ENCODE measurements at places on chromosomes 7 and 10.

DNA sequence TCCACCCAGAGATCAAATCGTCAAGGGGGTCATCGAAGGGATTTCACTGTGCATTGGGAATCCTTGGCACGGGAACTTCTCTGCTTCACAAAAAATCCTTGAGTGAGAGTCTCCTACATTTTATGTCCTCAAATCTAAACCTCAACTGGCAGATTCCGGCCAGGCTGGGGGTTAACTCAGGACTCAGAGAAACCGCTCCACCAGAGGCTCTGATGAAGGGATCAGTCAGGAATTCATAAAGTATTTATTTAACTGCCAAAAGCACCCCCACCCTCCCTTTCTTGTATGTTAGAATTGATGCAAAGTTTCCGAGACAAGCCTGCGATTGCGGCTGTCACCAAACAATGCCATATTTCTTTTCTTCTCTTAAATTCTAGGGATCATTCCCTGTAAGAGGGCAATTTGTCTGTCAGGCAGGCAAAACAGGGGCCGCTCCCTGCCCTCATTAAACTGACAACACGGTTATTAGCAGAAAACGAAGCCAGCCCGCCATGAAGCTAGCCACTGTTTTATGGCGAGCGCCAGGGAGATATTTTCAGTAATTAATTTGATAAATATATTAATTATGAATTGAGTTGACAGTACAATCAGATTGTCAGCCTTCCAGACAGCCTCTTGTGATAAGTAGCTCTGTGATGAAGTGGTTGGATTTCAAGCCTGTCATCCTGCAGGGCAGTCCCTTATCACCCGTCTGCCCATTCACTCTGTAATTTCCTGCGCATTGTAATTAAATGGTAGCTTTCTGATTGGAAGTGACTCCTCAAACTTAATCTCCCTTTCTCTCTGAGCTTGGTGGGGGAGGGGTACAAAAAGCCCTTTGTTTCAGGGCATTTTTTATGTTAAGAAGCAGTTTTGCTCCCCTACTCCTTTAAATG, 153.0 kb upstream of the GPR26 start:
- no peak for DNase-seq

DNA sequence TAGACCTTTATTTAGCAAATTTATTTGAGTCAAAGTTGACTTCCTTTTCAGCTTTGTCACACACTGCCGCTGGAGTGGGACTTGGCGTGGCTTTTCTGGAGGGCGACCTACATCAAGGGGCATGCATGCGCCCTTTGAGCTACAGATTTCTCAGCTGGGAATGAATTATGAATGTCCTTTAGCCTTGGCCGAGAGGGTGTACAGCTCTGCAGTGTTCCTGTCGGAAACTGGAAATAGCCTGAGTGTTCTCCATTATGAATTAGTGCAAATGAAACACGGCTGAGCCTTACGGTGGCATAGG, 79.7 kb downstream of the GLRX3 start:
- no peak for DNase-seq

GRCh38 chr7:41685684-41686083, 17.2 kb downstream of the INHBA start:
- DNase-seq, result no peak

DNA sequence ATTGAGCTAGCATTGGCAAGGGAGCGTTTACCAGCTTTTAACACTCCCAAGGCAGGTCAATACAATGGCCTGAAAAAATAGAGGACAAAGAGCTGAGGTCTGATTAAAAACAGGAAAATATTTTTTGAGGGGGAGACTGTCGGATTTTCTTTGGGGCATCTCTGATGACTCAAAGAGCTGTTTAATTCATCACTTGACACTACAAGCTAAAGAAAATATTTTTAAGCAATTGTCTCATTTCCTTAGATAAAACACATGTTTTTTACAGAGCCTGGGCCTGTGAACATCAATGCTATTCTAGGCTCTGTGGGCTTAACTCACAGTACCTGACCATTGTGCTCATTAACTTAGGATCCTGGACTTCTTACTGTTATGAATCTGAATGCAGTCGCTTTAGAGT, 100.8 kb downstream of the NRP1 start:
- DNase-seq, result no peak

DNA sequence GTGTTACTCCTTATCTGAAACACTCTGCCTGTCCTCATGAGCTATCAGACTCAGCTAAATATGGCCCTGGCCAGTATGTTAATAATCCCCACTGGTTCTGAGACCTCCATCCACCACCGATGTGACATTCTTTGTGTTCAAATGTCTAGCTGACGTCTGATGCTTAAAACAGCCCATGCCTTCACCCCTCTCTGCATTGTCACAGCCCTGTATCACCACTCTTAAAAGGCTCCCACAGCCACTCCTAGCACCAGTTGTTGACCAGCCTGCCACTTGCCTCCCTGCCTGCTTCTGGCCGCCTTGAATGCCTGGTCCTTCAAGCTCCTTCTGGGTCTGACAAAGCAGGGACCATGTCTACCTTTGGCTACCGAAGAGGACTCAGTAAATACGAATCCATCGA, at the start of gene LMOD2:
Gene LMOD2, plus strand, starts transcription at position 253 of the 400 bp plus-strand sequence. Its CDS starts 98 bp downstream, at position 351.
- DNase-seq, result no peak

GRCh38 chr7:146094356-146094755, 22.2 kb upstream of the CNTNAP2 start:
- DNase-seq, result no peak

GRCh38 chr7:145839814-145840213, 276.8 kb upstream of the CNTNAP2 start:
- no peak for DNase-seq

GRCh38 chr7:8354503-8354902, 78.9 kb upstream of the NXPH1 start:
- DNase-seq, result no peak

GRCh38 chr10:109992485-109992884, 15.3 kb upstream of the ADD3 start:
- peak; percentile 62 for DNase-seq

DNA sequence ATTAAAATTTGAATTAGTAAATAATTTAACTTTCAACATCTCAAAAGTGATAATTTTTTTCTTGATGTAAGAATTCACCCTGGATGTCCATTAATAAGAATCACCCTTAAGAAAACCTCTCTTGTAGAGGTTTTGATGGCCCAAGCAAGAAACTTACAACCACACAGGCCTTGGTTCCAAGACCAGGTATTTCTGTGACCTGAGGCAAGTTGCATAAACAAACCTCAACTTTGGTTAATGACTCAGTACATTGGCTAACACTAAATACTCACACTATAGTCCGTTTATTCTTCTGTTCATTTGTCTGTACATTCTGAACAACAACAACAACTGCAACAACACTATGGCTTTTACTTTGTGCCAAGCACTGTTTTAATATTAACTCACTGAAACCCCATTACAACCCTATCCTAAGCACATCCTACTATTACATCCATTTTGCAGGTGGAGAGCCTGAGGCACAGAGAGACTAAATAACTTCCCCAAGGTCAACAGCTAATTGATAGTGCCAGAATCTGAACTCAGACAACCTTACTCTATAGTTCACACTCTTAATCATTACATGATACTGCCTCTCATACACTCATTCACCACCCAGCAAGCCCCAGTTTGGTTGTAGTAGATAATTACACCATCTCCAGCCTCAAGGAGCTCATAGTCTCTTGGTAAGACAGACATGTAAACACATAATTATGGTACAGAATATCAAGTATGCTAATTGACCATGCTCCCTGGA, 6.6 kb downstream of the ANK3 start:
- DNase-seq, result no peak

GRCh38 chr10:8069627-8070026, 15.1 kb downstream of the GATA3 start:
- DNase-seq, result no peak

GRCh38 chr7:36207451-36208291, 54.6 kb downstream of the EEPD1 start:
- DNase-seq, result peak; percentile 70

DNA sequence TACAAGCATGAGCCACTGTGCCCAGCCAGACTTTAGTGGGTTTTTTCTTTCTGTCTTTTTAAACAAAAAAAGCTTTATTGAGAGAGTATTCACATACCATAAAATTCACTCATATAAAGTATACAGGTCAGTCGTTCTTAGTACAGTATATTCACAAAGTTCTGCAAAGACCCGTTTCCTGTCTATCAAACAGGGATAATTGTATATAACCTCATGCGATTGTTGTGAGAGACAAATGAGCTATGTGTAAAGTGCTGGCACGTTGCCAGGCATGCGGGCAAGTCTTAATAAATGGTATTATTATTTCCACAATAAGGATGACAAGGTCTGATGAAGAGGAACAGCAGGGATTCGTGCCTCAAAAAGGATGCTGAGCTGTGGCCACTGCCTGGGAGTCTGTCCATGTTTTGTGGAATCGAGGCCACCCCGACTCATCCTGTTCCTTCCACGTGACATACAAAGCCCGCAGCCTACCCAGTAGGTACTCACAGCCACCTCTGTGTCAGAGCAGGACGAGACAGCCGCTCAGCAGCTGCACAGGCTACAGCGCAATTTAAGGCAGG, 51.6 kb downstream of the SMKR1 start:
- DNase-seq, result peak; percentile 12
